Breast epithelium (tissue), 4 donors: ENCODE measurements at places on chromosomes 2 and 18. TPM values are rescaled to one million over a fixed set of nuclear protein-coding genes. Genes with fewer than 3 reads are reported as not detected.

DNA sequence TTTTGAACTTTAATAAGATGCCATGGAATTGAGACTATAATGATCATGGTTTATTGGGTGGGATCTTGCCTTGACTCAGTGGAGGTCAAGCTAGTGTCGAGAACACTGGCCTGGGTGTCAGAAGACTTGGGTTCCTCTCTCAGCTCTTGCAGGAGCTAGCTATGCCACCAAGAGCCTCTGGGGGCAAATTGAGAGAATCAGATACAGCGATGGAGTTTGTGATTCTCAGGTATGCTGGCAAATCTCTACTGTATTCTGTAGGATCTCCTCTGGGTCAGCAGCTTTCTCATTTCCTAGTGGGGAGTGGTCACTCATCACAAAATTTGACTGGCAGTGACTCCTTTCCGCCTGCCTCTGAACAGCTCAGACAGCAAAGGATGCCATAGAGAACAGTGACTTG lies 477.0 kb downstream of the RNF144A start:
- no peak for DNase-seq
- H3K36me3 ChIP-seq = no peaks in the 10 kb centered on the region
- no peaks in the 10 kb centered on the region for H3K27me3 ChIP-seq

Gene VRK2
- 26.9 TPM for total RNA-seq

Gene PLB1
- total RNA-seq = 11.9 TPM

Gene CPLX4
- not detected for total RNA-seq

DNA sequence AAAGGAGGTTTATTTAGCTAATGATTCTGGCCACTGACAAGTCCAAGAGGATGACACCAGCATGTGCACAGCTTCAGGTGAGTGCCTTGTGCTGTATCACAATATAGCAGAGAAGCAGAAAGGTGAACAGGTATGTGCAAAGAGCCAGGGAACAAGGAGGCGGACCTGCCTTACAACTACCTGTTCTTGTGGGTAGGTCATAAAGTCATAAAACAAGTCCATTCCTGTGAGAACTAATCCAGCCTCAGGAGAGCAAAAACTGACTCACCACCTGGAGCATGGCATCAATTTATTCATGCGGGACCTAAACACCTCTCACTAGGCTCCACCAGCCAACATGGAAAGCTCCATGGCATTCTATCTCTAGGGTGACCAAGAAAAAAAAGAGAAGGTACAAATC lies 234.2 kb downstream of the ASXL3 start:
- H3K36me3 ChIP-seq = no peaks in the 10 kb centered on the region
- H3K27ac ChIP-seq = no peak overlapping the region
- H3K4me1 ChIP-seq = no peaks in the 10 kb centered on the region
- no peaks in the 10 kb centered on the region for H3K27me3 ChIP-seq
- no peak overlapping the region for H3K4me3 ChIP-seq
